ENCODE measurements at places on chromosomes 7 and 10. TPM values are rescaled to one million over a fixed set of nuclear protein-coding genes. Genes with fewer than 3 reads are reported as not detected.

Gene CDHR1
- total RNA-seq, result 1.8 TPM

Gene HOXA2
- not detected for total RNA-seq

- DNase-seq, result no peak
Observed at GRCh38 chr7:128003167-128003566, 28.1 kb downstream of the LRRC4 start.

GRCh38 chr10:69614130-69614529, 15.9 kb upstream of the FAM241B start:
- DNase-seq, result no peak

GRCh38 chr10:101330631-101331225, 23.2 kb upstream of the BTRC start:
- no peak for DNase-seq
